ENCODE measurements at places on chromosomes 7 and 10. TPM values are rescaled to one million over a fixed set of nuclear protein-coding genes. Genes with fewer than 3 reads are reported as not detected.

DNA sequence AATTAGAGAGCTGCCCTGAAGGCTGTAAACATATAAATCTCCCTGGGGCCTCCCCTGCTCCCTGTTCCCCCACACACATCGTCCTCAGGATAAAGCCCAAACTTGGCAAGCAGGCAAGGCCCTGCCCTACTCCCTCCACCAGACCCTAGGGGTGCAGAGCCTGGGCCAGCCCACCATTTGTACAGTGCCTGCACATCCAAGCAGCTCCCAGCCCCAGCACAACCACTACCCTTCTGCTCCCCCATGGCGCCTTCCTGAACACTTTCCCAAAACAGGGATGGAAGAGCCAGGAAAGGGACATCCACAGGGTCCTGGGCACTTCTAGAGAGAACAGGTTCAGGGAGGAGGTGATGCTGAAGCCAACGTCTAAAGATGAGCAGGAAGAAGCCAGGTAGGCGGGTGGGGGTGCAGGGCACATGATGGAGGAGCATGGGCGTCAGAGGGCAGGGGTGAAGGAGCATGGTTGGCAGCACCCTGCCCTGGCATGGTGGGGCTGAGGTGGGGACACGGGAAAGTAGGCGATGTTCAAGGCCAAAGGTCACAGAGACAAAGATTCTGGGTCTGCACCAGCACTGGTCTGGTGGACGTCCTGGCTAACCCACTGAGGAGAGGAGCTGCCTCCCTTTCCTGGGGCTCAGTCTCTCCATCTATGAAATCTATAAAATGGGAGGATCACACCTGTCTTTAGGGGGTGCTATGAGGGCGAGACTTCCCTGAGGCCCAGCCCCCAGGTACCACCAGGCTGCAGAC, 140.6 kb downstream of the ARHGAP22 start:
- peak; percentile 12 for DNase-seq

DNA sequence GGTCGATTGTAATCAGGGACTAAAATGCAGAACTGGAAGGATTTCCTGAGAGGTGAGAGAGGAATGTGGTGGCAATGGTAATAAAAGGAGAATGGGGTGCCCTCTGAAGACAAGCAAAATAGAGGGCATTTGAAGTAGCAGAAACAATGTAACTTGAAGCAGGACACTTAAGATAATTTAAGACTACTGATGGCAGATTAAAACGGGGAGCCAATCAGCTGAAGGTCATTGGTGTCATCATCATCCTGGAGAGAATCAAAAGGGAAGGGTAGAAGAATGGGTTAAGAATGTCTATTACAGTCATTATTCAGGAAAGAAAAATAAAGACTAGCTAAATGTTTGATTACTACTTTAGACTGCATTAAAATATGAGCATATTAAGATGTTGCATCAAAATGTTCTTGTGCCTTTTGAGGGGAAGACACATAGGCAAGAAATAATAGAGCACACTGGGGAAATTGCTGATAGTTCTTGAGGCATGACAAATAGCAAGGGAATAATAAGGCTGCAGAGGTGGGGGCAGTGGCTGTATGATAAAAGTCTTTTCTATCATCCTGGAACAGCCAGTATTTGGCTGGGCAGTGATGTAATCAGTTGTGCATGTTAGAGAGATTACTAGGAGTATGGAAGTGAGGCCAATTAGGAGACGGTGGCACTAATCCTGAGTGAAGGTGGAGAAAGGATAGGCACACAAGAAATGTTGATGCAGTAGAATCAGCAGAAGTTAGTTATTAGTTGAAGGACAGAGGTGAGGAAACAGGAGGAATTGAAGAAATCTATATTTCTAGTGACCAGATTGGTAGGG, 60.2 kb downstream of the CCDC71L start:
- no peak for DNase-seq

DNA sequence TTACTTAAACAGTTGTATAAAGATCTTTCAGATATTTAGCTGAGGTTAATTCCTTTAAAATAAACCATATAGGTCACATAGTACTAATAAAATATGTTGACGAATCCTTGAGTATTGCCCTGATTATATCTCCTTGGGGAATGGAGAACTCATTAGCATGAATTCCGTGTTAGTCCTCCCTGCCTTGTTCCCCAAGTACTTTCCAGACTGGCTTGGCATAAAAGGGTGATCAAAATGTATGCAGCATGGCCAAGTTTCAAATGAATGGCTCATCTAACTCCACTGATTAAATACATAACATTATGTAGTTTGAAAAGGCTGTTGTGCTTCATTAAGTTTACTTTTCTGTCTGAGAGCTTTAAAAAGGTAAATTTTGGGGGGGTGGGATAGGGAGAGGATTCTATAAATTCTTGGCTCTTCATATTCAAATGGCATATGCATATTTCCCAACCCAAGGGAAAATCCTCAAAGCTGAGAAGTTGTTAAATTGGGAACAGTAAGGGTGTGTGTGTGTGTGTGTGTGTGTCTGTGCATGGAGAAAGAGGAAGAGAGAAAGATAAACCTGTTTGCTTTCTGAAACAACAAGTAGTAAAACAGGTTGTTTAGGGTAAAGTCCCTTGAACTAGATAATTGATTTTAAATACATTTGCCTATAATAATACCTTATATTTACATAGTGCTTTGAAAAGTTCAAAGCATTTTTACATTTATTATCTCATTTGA, 4.8 kb upstream of the ADD3 start:
- DNase-seq, result no peak

DNA sequence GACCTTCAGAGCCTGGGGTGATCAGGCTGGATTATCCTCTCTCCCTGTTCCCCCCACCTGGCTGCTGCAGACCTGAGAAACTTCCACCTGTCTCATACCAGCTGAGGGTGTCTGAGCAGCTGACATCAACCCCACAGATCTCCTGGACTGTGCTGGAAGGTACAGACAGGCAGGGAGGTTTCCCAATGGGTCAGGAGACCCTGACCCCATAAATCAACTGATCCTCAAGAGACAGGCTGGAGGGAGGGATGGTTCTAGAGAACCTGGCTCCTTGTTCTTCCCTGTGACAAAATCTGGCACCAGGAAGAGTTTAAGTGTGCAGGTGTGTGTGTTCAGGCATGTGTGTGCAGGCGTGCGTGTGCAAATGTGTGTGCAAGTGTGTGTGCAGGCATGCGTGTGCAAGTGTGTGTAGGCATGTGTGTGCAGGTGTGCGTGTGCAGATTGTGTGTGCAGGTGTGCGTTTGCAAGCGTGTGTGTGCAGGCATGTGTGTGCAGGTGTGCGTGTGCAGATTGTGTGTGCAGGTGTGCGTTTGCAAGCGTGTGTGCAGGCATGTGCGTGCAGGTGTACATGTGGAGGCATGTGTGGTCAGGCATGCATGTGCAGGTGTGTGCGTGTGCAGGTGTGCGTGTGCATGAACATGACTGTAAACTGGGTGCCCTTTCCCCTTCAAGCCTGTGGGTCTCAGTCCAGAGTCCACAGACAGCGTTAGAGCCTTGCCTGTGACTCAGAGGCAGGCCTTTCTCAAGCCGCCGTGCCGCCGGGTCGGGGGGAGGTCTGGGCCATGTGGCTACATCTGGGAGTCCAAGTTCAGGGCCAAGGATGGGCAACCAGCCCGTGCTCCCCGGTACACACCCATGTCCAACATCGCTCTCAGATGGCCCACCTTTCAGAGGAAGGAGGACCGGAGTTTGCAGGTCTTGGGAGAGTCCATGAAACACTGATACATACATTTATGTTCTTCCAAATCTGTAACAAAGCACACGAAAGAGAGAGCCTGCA, 50.1 kb upstream of the ELN start:
- no peak for DNase-seq

- DNase-seq, result no peak
Measured at GRCh38 chr10:92692697-92693533, 3.2 kb downstream of the HHEX start.

DNA sequence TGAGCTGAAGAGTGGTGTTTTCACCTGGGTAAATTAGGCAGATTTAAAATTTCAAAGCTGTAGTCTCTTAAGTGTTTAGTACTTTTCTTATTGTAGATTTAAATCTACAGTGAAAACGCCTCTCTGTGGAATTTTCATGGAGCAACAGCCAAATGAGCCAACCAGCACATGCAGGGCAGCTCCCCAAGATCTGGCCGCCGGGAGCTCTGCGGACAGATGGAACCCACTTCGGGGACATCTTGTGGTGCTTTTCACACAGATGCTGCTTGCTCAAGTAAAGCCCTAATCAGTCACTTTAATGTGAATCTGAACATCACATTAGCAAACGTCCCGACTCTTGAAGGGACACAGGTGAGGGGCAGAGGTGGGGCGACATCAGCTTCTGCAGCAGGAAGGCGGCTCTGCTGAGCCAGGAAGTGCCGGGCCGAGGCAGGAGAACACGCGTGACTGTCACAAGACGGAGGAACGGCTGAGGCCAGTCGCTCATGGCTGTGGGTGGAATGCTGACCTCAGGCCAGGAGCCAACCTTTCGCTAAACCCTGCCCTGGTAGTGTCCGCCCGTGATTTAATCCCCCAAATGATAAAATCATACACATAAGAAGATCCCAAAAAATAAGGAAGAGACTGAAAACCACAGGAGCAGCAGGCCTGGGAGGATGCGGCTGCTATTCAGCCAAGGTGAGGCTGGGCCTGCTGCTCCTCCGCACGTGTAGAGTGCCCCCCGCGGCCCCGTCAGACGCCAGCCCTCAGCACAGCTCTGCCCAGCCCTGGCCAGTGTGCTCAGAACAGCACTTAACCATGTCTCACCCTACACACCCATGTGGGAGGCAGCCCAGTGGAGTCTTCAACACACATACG, 256.8 kb downstream of the ZMYND11 start:
- no peak for DNase-seq

DNA sequence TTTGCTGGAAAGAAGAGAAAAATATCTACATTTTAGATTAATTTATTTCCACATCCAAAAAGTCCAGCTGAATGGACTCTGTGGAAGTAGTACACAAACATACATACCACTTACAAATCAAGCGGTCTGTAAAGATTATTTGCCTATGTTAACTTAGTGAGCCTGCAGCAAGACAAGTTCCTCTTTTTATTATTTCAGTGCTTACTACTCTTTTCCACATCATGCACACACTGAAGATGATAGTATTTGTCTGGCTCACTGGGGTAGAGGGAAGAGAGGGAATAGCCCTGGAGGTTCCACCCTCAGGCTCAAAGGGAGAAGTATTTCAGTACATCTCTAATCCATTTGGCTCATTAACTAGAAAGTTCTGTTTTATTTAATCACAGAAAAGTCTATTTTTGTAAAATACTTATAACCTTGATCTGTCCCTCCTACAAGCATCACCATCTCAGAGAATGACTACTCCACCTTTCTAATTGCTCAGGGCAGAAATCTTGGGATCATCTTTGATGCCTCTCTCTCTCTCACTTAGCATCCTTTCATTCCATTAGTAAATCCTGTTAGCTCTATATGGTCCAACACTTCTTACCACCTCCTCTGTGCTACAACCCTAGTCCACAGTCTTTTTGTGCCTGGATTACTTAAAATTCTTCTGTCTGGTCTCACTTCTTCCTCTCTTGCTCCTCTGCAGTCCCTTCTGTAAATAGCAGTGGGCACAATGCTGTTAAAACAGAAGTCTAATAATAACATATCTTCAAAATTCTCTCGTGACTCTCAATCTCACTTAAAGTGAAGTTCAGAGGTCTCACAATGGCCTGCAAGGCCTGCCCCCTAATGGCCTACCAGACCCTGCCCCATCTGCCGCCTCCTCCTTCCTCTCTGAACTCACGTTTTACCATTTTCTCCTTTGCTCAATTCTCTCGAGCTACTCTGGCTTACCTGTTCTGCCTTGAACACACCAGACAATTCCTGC, 64.3 kb upstream of the CCDC6 start:
- no peak for DNase-seq

DNA sequence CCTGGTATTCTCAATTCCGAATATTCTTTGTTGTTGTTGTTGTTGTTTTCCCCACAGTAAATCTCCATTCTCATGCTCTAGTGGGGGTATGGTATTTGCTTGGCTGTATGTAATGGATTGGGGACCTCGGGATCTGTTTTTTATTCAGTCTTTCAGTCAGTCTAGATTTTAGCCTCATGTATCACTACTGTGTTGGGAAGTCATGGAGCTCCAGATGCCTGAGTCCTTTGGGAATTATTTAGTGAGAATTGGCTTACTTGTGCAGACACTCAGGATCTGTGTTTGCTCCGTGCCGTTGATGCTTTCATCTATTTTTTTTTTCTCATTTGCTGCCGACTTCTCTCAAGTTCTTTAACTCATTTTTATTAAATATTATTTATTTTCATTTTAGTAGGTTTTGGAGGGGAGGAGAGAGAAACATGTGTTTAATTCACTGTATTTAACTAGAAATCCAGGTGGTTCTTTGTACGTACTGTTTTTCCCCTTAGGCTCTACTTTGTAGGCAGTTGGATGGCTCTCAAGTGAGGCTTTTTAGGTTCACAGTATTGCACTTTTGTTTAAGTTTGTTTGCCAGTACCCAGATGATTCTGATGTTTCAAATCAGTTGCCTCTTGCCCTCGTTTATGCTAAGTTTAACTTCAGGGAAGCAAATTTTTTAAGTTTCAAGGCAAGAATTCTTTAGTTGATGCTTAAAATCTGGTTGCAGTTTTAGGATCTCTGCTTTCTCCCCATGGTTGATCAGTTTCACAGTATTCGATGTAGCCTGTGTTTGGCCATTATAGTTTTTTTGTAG, 36.9 kb downstream of the ZNRF2 start:
- no peak for DNase-seq

GRCh38 chr7:21903020-21903786, 42.5 kb downstream of the CDCA7L start:
- DNase-seq, result no peak

DNA sequence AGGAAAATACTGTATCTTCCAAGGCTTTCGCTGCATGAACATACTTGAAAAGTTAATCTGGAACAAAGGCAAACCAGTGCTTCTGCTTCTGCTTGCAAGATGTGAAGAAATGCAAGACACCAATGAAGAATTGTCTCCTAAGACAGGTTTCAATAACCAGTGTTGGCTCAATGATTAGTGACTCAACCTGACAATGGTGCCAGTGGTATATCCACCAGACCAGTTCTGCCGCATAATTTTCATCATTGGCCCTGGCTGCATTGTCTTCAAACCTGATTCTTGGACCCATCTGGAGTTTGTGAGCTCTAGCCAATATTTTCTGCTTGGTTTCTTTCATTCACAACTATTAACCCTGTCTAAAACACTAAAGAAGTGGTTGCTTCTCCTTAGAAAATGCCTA, 13.6 kb upstream of the STAMBPL1 start:
- no peak for DNase-seq

- DNase-seq, result peak; percentile 36
Measured at GRCh38 chr7:48299580-48300169, 128.4 kb downstream of the ABCA13 start.

DNA sequence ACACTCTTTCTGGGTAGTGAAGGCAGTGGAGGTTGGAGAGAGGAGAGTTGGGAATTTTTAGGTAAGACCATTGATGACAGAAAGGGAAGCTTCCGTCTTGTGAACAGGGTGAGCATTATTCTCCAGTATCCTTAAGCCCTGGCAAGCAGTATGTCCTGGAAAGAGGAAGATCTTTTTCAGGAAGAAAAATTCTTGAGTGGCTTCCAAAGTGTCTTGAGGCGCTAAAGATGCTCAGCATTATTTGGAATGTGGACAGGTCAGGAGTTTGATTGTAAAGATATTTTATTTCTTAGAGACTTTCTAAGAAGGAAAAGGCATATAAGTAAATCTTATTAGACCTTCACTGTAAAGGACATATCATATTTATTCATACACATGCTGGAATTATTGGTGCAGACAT, 54.3 kb downstream of the ABCC2 start:
- DNase-seq, result no peak

RNF32 gene
- 0.76 TPM for total RNA-seq

UNCX gene
- not detected for total RNA-seq

CUX1 gene
- total RNA-seq, result 81.6 TPM

OR2A42 gene
- 0.10 TPM for total RNA-seq

ACTL6B gene
- total RNA-seq, result not detected

KCNMA1 gene
- 5.3 TPM for total RNA-seq

HOXA10 gene
- total RNA-seq, result 0.10 TPM

Data from left cardiac atrium (tissue), 4 donors.